ENCODE measurements at places on chromosomes 16 and 17. TPM values are rescaled to one million over a fixed set of nuclear protein-coding genes. Genes with fewer than 3 reads are reported as not detected.

The GDPD3 gene
- total RNA-seq: 2.2 TPM

The HES7 gene
- total RNA-seq: not detected

The USP7 gene
- total RNA-seq: 61.6 TPM

The SMTNL2 gene
- 48.6 TPM for total RNA-seq

The USP43 gene
- not detected for total RNA-seq

The PERCC1 gene
- total RNA-seq: 0.35 TPM

The PDILT gene
- total RNA-seq: not detected

GRCh38 chr17:37283414-37283961 lies 92.3 kb upstream of the C17orf78 start:
- no peak for DNase-seq

DNA sequence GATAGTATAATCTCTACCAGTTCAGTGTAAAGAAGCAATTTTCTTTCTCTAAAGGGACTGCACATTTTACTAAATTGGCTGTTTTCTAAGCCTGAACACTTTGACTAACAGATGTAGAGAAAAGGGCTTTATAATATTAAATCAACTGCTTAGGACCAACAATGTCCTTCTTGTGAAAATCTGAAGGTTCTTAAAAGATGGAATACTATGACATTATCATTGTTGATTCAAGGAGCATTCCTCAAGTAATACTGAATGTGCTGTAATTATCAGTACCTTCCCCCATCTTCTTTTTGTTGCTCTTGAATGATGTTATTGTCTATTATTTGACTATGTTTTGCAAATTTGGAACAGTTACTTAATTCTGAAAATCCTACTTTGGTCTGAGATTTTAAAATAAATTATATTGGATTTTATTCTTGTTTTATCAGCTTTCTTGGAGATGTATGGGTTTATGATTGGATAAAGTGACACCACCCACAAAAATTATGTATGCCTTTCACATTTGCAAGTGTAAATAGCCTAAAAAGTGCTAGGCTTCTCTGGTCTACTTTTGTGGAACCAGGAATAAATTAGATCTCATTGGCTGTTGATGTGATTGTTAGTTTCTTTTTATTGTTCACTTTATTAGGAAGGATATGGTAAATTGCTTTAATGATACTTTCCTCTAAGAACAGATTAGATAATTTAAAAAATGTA lies 53.0 kb downstream of the TAOK1 start:
- no peak for DNase-seq

DNA sequence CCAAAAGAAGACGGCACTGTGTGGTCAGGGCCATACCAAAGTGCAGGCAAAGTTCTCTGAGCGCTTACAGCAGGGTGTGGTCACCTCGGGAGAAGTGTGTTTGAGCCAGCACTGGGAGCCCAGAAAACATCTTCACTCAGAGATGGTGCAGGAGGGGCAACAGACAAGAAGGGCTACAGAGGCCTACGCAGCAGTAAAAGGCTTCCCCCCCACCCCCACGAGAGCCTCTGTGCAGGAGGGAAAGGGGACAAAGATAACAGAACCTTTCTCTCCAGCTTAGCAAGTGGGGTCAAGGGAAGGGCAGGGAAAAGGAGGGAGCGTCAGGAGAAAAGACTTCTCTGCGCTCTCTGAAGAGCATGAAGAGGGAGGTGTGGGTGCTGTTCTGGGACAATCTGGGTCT lies 2.8 kb downstream of the VAT1 start:
- DNase-seq: no peak

GRCh38 chr17:15444805-15445204 lies 22.6 kb downstream of the CDRT4 start:
- no peak for DNase-seq

- DNase-seq: no peak
Measured at GRCh38 chr17:80751946-80752581, 207.4 kb downstream of the RPTOR start.
